ENCODE measurements at places on chromosomes 3 and 15.
A peak's percentile ranks its signal among the peaks of the same experiment; 100 is the strongest.

DNA sequence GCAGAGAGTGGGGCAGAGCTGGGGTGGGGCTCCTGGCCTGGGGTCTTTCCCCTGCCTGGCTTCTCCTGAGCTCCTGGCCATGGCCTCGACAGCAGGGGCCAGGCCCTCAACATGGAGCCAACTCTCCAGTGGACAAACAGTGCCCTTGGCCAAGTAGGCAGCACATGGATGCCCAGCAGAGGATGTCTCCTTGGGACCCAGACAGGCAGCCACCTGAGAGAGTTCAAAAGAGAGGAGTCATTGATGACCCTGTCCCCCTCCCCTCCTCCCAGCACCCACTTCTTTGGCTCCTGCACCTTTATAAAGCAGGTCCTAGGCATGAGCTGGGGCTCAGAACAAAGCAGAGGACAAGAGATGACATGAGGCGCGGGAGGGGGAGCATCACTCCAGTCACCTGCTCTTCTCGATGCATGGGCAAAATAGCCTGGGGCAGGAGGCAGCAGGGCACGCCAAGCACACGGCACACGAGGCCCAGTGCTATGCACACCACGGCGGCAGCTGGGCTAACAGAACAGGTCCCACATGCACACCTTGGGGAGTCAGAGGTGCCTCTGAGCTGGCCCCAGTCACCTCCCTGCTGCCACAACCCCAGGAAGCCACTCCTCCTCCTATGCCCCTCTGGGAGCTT, 27.4 kb downstream of the SHISA5 start:
- no peak for DNase-seq

GRCh38 chr3:119885746-119886530, 104.0 kb downstream of the NR1I2 start:
- DNase-seq: peak; percentile 15

DNA sequence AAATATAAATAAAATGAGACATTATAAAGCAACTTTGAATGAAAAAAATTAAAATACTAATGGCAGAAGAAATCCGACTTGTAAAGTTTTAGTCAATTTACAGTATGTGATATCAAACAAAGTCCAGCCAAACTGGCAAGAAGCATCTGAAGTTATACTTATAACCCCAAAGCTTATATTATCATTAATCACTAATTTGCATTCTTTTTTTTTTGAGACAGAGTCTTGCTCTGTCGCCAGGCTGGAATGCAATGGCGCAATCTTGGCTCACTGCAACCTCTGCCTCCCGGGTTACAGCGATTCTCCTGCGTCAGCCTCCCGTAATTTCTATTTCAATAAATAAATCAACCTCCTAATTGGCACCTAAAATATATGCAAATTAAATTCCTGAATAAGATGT, 80.1 kb downstream of the AQR start:
- no peak for DNase-seq

DNA sequence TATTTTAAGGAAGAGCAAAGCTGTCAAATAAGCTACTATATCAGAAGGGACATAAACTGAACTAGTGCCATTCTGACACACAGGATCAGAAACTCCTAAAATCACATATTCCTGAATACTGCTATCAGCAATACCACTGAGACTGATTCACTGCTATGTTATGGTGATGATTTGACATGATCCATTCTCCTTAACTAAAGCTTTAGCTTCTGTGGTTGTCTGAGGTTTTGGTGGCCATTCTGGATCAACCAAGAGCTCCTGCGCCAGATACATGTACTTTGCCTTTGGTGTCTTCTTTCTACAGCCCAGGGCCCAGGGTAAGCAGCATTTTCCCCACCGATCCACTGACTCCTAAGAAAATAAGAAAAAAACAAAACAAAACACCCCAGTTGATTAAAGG, 6.7 kb upstream of the GP5 start:
- DNase-seq: no peak

GRCh38 chr15:29612096-29612495, 210.2 kb downstream of the TJP1 start:
- no peak for DNase-seq

DNA sequence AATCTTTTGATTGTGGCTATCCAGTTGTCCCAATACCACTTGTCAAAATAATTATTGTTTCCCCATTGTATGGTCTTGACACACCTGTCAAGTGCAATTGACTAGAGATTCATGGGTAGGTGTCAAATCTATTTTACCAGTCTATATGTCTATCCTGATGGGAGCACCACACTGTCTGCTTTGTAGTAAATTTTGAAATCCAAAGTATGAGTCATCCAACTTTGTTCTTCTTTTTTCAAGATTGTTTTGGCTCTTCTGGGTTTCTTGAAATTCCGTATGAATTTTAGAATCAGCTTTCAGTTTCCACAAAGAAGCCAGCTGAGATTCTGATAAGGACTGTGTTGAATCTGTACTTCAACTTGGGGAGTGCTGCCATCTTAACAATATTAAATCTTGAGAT, 71.9 kb downstream of the CSNK1G1 start:
- DNase-seq: peak; percentile 75

- peak; percentile 92 for DNase-seq
These were observed at the start of the genes MST1 and RNF123 for GRCh38 chr3:49689046-49689907. TSS of gene MST1 (minus strand) at chr3:49689474. CDS start at chr3:49688691, 783 bp downstream. TSS of gene RNF123 (plus strand) at chr3:49689557. CDS start at chr3:49691166, 1,609 bp downstream.

GRCh38 chr3:71218508-71218907, 365.0 kb downstream of the FOXP1 start:
- no peak for DNase-seq

- no peak for DNase-seq
These were observed 478.3 kb upstream of the PPP2R3A start for GRCh38 chr3:135487261-135487660.

GRCh38 chr3:31166249-31166885, 271.9 kb upstream of the GADL1 start:
- DNase-seq: no peak

DNA sequence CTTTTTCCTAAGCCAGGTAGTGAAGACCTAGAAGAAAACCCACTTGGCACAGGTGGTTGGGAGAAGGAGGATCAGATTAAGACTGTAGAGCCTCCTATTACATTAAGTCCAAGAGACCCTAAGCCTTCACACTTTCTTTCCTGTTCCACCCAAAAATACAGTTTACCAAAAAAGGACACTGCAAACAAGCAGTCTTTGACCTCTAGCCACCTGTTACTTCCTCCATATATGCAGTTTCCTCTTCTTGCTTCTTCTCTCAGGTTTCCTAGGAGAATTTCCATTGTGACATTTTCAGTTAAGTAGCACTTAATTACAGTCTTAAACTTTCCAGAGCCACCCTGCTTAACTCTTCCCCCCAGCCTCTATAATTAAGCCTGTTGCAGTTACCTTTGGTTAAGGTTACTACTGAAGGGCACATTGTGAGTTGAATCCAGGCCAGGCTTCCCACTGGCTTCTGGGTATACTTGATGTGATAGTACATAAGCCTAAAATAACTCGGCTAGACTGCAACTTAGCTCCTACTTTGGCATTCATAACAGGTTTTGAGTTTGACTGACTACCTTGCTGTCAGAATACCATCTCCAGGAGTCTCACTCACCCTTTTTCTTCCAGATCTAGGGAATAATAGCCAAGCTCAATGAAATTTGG, 114.2 kb upstream of the UMPS start:
- no peak for DNase-seq

DNA sequence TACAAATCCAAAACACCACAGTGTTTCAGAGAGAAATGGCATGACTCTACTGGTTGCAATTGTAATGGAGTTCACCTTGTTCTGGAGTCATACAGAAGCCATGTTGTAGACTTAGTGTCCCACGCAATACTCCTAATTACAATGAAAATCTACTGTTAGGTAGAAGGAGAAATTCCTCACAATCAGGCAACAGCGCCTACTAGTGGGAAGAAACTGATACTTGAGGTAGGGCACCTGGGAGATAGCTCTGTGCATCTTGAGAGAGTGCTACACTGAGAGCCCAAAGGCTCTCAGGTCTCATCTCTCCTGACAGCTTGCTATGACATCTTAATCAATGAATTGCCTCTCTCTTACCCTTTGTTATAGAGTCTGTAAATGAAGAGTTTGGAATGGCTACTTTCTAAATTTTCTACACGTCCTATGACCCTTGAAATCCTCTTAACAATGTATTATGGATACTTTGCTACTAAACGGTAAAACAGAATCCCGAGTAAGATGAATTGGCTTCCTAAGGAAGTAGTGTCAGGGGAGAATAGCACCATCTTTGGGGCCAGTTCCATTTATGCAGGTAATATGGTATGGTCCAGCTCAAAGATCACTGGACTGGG, 422.7 kb upstream of the TPRG1 start:
- DNase-seq: peak; percentile 51

GRCh38 chr3:69290006-69290405, 95.9 kb downstream of the FRMD4B start:
- no peak for DNase-seq

- no peak for DNase-seq
These were observed 100.0 kb upstream of the C3orf80 start for GRCh38 chr3:160125258-160125657.

- DNase-seq: no peak
These were observed 17.4 kb upstream of the ANKRD34C start for GRCh38 chr15:79265167-79265566.

- DNase-seq: no peak
These were observed 215.2 kb upstream of the PRICKLE2 start for GRCh38 chr3:64440498-64440897.

DNA sequence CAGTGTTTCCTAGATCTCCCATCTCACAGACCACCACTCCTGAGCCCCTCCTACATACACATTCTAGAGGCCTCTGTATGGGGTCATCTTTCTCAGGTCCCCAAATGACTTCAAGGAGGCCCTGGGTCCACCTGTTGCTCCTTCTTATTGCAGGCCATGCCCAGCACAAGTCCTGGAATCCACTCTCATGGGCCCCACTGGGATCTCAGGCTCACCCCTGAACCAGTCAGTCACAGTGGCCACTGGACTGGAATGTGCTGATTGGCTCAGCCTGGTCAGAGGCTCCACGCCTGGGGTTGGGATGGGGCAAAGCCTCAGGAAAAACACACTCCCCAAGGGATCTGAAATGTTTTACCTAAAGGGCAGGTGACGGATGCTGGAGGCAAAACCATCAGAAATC, 55.7 kb downstream of the SPSB4 start:
- DNase-seq: no peak

DNA sequence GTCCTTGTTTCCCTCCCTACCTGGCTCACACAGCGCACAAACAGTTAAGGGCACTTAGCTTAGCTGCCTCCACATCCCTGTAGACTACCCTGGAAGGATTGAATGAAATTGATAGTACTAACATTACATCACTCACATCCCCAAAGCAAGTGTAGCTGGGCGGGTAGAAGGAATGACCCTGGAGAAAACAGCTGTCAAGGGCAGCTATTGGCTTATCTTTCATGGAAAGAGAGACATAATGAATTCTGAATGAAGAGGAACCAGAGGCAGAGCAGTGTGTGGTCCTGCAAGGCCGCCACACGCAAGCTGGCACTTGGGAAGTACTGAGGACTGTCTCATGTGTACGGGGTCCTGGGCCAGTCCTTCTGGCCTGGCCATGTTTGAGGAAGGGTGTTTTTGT, 369.6 kb upstream of the RGMA start:
- DNase-seq: no peak

DNA sequence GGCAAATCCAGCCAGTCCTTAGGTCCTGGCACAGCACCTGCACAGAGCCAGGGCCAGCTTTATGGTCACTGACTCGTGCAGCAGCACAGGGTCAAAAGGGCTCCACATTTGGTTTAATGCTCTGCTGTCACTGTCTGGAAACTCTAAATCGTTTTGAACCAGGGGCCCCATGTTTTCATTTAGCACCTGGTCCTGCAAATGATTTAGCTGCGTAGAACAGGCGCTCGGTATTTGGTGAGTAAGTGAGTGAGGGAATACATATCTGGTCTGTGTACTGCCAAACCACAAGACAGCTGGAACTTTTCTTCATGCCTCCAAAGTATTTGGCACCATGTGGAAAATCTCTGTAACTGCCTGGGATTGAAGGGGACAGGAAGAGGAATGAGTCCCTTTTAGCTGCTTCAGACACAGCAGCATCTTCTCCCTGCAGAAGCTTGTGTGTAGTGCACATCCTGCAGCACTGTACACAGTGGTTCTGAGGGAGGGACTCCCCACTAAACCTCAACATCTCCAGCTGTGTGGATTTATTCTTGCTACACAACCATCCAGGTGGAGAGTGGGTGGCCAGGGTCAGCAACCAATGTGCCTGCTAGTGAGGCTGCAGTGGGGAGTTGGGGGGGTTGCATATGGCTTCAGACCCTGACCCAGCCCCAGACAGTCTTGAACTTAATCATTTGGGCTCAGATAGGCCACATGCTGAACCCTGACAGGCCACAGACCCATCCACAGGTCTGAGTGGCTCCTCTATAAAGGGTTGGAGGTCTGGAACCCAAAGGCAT, 1.1 kb downstream of the SH2D7 start:
- DNase-seq: no peak

DNA sequence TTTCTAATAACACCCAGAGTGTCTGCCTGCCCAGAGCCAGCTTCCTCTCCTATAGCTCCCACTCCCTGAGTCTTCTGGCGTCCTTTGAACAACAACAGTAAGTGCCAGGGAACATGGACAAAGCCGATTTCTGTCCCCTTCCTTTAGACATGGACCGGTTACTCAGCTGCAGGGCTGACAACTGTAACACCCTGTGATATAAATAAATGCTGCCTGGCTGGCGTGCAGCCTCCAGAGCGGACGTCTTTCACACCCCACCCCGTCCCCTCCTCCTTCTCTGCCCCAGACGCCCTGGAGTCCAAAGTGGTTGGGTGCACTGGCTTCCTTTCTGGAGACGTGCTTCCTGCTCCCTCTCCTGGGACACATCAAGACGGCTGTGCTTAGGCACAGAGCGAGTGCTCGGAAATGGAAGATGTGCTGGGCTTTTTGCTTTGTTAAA, 281.9 kb upstream of the LRRFIP2 start:
- peak; percentile 60 for DNase-seq

- DNase-seq: no peak
These were observed 635.1 kb upstream of the MDFIC2 start for GRCh38 chr3:70947579-70947978.

DNA sequence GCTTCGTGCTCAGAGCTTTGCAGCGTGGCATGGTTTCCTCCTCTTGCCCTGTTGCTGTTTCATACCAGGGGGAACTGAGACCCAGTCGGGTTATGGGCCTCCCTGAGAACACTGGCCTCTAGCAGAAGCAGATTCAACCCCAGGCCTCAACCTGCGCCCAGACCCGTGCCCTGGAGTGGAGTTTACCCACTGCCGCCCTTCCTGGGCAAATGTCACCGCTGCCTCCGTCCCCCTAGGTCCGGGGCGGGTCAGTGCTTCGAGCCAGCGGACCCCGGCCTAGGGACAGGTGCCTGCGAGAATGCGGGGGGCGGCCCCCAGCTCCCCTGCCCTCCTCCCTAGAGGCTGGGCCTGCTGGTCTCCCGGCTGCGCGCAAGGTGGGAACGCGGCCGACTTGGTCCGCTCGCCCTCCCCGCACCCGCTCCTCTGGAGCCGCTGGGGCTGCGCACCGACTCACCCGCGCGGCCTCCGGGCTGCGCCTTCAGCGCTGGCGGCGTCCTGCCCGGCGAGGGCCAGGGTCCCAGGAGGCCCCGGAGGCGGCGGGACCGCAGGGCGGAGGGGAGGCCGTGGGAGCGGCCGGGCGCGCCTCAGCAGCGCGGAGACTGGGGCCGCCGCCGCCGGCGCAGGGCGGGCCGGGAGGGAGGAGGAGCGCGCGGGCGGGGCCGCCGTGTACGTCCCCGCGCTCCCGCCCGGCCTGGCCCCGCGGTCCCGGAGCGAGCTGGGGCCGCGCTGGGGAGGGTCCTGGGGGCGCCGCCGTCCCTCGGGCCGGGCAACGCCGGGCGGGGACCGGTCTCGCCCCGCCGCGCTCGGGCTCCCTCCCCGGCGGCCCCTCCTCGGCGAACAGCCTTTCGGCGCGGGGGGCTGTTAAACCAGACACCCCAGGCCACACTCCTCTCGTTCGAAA, at the start of gene PIGZ:
PIGZ (minus strand) TSS at position 601 of the 901 bp plus-strand sequence. CDS start 16,802 bp downstream, outside the sequence.
- peak; percentile 31 for DNase-seq

- no peak for DNase-seq
These were observed 30.1 kb downstream of the PPARG start for GRCh38 chr3:12318758-12319621.

- DNase-seq: no peak
These were observed 363.2 kb upstream of the NAALADL2 start for GRCh38 chr3:174495928-174496327.

All from KBM-7 (cell line).